ENCODE measurements at places on chromosomes 3 and 15. TPM values are rescaled to one million over a fixed set of nuclear protein-coding genes. Genes with fewer than 3 reads are reported as not detected.

DNA sequence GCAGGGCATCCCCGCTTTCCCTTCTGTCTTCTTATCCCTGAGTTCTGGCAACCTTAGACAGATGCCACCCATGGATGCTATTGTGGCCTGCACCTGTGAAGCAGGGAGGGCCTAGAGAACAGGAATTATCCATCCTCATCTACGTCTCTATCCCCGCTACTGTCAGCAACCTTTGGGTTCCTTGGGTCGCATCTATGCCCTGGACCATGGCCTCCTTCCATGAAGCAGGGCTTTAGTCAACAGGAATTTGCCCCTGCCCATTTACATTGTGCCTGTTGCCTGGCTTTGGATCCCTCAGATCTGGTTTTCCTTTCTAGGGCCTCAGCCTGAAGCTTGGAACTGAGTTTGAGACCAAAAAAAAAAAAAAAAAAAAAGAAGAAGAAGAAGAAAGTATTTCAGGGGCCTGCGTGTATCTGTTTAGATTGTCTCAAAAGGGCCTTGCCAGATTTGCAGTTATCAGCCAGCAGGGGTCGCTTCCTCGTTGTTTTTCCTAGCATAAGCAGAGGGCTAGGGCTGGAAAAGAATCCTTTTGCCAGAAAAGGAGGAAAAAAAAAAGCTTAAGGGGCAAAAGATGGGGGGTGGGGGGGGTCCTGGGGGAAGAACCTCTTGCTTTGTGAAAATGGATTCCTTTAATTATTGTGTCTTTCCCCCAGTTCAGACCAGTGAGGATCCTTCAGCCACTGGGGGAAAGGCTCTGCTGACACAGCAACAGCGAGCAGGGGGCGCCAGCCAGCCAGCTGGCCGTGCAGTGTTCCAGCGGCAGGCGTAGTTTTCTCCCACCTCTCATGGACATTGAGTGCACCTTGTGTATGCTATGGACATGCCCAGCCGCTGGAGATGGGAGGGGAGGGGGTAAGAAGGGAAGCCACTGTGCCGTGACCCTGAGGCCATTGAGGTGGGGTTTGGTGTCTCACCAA lies 65.7 kb upstream of the ALDH1L1 start:
- DNase-seq: peak; percentile 61

DNA sequence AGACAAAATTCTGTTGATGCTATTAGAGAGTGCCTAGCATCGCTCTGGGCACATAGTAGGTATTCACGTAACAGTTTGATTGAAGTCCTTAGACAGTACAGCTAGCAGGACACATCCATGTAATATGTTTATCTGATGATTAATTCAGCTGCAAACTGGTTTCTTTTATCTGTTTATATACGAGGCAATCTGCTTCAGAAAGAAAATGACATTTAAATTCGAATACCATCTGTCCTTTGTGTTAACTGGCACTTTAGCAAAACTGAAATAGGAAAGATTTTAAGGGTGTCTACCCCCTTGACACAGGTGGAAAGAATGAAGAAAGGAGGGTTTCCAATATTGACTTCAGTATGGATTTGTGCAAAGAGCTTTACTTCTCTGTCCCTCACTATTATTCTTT lies 192.5 kb downstream of the MFSD1 start:
- DNase-seq: no peak

- peak; percentile 29 for DNase-seq
Measured at GRCh38 chr15:23035964-23036566, 3.3 kb downstream of the TUBGCP5 start.

- DNase-seq: peak; percentile 0
Measured at GRCh38 chr3:126668450-126669401, 13.8 kb upstream of the TXNRD3 start.

GRCh38 chr3:146796078-146796477 lies 190.9 kb upstream of the PLSCR5 start:
- DNase-seq: no peak

- DNase-seq: no peak
Measured at GRCh38 chr15:66241087-66241907, 12.3 kb downstream of the MEGF11 start.

- DNase-seq: no peak
Measured at GRCh38 chr15:68336516-68336915, 59.0 kb downstream of the FEM1B start.

GRCh38 chr15:82298520-82298919 lies 35.9 kb downstream of the SAXO2 start:
- no peak for DNase-seq

DNA sequence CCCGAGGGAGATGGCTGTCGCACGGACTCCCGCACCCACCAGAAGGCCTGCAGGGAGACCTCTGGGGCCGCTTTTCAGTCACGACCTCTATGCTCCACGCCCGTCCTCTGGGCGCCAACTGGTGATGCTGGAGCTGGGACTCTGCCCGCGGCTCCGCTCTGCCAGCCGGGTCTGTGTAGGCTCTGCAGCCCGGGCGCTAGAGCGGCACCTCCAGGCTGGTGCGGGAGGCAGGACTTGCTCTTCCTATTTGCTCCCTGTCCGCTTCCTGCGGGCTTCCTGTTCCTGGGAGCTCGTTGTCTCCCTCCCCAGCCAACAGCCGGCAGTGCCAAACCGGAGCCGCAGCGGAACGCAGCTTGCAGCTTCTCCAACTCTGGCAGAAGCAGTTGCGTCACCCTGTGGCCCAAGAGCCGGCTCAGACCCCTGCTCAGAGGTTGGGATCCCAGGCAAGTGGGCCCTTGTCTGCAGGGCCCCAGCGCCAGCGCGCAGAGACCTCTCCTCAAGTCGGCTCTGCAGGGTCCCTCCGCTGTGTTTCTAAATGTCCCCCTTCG lies 285.9 kb downstream of the XXYLT1 start:
- peak; percentile 57 for DNase-seq

TERC gene
- 4.7 TPM for total RNA-seq

EPHB3 gene
- 2.8 TPM for total RNA-seq

MLF1 gene
- total RNA-seq: 53.0 TPM

UROC1 gene
- not detected for total RNA-seq
